ENCODE measurements at places on chromosomes 3 and 15.

GRCh38 chr3:22660606-22661005 is 542.5 kb upstream of the UBE2E2 start:
- no peak for DNase-seq

DNA sequence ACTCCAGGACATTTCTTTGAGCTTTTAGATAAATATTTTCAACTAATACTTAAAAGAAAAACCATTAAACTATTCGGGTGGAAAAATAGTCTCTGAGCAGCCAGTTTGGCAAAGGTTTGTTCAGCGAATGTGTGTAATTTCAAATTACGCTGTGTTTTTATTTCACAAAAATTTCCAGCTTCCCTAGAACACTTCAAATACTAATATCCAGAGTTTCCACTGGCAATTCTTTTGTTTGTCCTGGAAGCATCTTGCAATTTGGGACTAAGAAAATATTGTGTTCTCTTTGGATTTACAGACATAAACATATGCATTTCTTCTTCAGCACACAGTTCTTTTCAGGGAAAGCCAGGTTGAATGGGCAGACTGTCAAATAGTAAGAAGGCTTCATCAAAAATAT is 61.9 kb downstream of the MDFIC2 start:
- no peak for DNase-seq

DNA sequence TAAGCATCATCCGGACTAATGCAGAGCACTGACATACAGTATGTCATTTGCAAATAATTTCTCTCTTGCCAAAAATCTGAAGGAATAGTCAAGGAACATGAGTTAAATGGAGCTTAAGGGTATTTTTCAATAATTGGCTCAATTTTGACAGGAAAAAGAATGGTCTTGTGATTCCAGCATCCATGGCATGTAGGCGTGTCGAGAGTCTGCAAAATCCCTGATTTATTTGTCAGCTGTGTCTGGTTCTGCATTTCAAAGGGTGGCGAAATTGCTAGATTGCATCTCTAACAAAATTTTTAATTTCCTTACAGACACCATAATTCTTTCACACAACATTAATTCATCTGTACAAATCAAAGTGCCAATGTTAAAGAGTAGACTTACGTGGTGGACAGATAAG is 65.4 kb upstream of the TBC1D23 start:
- DNase-seq: no peak

DNA sequence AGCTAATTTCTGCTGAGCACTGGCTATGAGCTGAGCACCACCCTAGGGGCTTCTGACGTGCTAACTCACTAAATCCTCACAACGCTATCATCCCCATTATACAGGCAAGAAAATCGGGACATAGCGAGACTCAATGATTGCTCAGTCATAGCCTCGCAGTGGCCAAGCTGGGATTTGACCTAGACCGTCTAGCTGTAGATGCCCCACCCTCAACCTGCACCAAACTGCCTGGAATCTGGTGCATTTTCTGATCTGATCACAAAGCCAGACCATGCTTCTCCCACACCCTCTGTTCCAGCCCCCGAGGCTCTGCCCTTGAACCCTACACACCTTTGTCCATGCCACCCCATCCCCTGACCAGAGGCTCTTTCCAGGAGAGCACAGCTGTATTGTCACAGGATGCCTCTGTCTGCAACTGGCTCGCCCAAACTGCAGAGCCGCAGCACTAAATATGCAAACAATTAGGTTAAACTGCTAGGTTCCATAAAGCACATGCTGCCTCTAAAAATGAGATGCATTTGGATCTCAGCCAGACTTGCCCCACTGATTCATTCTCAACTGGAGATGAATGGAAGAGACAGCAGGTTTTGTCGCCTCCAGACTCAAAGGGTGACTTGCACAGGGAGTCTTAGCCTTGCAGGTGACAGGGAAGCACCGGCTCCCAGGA is 95.2 kb downstream of the NUP210 start:
- DNase-seq: no peak

GRCh38 chr3:72408983-72409779 is 439.1 kb downstream of the SHQ1 start:
- DNase-seq: no peak

DNA sequence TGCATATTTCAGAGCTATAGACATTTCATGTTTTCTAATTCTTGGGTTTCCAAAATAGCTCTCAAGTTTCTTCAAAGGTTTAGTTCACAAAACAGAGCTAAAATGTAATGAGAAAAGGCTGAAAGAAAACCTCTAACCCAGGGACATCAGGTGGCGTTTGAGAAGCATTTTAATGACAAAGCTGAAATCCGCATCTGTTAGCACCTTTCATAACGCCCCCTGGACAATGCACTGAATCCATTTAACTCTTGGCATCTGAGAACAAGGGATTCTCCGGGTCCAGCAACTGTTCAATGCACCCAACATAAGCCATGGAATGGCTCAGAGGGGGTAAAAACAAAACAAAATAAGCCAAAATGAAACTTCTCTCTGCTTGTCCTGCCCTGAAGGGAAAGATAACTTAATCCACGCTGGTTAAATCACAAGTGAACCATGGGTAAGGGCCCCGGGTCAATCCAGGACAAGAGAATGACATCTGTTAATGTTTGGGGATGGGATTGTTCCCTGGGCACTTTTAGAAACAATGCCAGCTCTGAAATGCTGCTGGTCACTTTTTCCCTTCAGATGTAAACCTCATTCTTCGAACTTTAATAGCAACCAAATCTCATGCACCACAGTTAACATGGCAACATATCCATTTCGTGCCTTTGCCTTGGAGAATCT is 466.2 kb upstream of the ADAMTS9 start:
- DNase-seq: no peak

DNA sequence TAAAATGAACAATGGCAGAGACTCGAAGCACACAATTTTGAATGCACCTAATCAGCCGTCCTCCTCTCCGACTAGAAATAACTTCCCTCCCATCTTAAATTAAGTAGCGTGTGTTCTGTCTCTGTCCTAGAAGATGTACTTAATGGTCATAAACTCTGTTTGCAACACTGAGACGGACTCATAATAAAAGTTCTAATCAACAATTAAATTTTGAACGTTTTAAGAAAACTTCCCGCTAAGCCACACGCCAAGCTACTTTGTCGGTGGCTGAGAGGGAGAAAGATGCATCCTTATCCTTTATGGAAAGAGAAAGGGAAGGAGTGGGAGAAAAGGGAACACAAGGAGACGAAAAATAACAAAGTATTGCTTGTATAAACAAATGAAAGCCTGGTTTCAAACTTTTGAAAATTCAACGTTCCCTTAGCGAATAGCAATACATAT is 989 bp downstream of the GNB4 start:
- DNase-seq: no peak

- DNase-seq: no peak
These were observed 28.7 kb downstream of the RPSA start for GRCh38 chr3:39435006-39435748.

DNA sequence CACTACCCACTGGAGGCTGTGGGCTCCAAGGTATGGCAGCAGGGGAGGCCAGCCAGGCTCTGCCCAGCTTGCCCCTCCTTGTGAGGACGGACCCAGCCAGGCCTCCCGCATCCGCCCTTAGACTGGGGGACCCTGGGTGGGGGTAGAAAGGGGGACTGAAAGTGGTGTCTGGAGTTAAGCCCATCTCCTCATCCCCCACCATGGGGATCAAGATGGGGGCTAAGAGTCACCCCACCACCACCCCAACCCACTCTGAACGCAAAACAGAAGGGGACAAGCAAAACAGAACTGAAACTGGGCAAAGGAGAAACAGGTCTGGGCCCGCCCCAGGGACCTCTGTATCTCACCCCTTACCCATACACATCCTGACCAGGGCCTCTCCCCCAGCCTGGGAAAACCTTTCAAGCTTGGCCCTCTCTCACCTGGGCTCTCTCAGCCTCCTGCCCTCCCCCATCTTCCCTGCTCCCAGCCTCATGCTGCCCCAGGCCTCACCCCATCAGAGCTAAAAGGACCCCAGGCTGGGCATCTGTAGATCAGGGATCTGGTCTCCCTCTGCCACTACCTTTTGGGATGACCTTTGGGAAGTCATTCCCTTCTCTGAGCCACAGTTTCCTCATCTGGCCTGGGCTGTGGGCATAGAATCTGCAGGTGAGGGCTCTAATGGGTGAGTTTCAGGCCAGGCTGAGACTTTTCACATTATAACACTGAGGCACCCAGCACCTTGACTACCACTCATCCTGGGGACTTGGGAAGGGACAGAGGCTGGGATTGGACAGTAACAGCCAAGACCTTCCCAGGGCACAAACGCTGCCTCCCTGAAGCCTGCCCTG is 30.0 kb upstream of the CYP11A1 start:
- DNase-seq: no peak

DNA sequence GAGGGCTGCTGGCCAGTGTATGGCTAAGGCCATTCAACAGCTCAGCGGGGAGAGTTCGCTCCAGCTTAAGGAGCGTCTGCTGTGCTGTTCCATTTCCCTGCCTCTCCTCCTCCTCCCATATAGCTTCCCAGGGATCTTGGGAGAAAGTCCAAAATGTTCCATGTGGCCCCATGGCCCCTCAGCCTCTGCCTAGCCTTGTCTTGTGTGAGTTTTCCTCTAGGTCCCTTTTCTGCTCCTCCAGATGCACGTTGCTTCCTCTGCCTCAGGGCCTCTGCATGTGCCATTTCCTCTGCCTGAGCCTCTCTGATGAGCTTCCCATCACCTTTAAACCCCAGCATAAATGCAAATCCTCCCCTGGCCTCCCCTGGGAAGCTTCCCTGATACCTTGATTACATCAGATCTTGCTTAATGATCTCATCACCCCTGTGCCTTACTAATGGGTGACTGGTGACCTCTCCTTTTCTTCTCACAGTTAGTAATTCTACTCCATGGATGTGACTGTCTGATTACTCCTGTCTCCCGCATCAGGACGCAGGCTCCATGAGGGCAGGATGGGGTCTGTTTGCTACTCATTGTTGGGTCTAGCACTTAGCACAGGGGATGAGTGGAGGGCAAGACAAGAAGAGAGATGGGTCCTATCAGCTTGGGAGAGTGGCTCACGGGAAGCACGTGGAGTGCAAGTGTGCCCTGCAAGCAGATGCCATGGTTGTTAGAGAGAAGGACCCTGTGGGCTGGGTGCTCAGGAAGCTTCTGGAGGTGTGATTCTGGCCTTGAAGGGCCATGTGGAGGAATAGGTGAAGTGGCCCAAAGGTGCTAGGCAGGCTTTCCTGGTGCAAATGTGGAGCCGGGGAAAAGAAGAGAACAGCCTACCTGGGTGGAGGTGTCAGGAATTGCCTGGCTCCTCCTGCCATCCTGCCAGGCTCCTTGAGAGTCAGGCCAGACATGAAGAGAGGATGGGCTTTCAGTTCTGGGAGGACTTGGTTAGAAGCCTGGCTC is 23.8 kb downstream of the ITGA11 start:
- no peak for DNase-seq

DNA sequence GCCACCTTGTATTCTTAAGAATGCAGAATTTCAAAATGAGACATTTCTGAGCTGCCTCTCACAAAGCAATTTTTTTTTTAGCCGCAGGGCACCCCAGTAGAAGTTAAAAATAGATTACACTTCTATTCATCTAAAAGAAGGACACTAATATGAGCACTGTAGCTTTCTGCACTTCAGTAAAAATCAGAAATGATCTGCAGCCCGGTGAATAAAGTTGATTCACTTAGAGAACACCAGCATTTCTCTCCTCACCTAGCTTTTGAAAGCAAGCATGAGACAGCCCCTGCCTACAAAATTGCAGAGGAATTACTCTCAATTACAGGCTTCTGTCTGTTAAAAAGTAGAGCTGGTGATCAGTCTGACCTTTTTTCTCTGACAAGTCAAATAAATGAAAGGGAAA is 1062.4 kb downstream of the FHIT start:
- no peak for DNase-seq

DNA sequence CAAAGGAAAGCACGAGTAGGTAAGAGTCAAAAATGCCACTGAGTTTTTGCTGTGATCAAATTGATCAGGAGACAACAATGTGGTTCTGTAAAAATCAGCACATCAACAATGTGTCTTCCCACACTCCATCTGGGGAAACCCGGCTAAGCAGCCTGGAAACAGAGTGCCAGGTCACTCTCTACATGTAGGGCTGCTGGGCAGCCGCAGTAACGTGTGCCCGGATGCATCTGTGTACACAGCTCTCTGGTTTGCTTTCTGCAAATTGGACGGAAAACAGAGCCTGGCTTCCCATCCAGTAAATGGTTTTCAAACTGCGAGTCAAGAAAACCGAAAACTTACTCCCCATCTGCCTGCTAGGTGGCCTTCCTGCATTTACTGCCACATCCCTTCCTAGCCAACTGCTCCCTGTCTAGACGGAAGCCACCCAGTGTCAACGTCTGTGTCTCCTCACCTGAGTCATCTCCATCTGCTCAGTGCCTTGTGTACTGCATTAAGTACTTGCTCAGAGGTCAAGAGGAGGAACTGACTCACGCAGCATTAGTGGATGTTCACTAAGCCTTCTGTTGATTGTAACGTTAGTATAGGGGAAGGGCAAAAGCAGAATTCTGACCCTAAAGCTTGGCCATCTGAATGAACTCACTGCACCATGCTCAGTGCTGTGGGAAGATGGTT is 124.1 kb downstream of the TJP1 start:
- DNase-seq: no peak

DNA sequence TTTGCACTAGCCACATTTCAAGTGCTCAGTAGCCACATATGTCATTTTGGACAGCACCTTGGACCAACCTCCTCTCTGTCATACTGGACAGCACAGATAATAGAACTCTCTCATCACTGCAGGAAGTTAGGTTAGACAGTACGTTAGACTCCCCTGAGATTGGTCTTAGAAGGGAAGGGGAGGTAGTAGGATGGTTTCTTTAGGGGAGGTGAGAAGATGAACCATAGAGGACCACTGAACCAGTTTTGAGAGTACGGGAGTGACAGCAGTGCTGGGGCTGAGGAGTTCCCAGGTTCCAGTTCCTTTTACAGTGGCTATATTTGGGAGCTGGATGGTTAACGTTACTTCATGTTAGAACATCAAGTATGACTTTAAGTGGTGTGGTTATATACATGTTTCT is 7.8 kb downstream of the LRCH3 start:
- no peak for DNase-seq

- DNase-seq: no peak
These were observed 42.1 kb downstream of the IGF1R start for GRCh38 chr15:98690272-98690950.

DNA sequence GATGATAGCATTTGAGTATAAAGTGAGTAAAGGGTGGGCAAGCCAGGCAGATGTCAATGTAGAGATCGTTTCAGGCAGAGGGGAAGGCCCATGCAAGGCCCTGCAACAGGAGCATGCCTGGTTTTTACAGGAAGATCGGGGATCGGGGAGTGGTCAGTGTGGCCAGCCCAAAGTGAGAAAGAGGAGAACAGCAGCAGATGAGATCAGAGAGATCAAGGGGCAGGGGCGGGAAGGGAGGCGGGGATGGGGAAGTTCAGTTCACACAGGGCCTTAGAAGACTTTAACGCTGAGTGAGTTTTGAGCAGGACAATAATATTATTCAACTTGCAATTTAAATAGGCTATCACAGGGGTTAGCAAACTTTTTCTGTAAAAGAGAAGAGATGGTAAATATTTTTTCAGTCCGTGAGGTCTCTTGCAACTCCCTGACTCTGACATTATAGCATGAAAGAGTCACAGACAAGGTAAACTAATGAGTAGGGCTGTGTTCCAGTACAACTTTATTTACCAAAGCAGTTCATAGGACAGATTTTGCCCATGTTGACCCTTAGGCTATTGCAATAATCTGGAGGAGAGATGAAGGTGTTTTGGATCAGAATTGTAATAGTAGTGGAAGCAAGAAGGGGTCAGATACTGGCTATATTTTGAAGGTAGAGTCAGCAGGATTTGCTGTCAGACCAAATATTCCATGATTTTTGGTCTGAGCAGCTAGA is 12.4 kb upstream of the CD47 start:
- no peak for DNase-seq

Measured in T-cell (primary cell).